GM13977 (cell line): ENCODE measurements at places on chromosomes 5 and 9.

GRCh38 chr9:25570802-25571201, 107.4 kb downstream of the TUSC1 start:
- no peak for DNase-seq

DNA sequence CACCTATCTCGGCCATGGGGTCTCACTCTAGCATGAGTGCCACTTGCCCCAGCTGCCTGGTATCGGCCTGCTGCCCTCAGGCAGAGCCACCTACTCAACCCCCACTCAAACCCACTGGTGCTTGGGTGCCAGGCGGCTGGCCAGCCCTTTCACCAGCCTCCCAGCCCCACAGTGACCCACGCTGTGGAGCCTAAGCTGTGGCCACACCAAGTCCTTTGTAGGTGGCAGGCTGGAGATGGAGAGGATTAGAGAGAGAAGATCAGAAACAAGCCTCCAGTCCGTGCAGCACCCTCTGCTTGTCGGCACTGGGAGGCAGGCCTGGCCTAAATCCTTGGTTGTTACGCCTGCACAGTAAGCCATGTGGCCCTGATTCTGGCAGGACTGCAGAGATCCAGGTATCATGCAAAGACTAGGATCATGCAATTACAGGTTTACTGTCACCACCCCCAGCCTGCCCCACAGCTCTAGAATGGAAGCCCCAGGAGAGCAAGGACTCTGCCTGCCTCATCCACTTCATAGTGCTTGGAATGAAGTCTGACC, 171.7 kb downstream of the COL23A1 start:
- DNase-seq, result no peak

GRCh38 chr5:95808013-95808685, 14.4 kb downstream of the GLRX start:
- DNase-seq, result no peak

GRCh38 chr5:146185161-146185560, 2.7 kb upstream of the LARS1 start:
- no peak for DNase-seq

DNA sequence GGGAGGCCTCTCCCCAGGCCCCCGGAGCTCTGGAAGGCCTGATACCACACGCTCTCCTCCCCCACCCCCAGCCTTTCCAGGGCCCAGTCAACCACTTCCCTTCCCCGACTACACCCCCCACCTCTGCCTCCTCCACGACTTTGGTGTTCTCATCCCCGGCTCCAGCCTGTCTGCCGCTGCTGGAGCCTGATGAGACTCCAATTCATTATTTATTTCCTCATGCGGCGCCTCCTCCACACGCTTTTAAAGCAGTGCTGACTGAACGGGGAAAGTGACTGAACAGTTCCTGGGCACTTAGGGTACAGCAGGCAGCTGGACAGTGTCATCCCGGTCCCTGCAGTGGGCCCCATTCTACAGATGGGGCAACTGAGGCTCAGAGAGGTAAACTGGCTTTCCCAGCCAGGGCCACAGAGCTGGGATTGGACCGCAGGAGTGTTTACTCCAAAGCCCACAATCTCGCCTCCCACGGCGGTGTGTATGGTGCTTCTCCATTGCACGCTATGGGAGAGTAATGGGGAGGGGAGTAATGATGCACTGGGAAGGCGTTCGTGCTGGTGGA, 15.9 kb upstream of the RPL26L1 start:
- DNase-seq, result no peak

GRCh38 chr5:37882636-37883035, 42.8 kb upstream of the GDNF start:
- no peak for DNase-seq

GRCh38 chr9:35908504-35909125, 675 bp upstream of the SPAAR start:
- no peak for DNase-seq

GRCh38 chr5:91132550-91132949, 250.6 kb downstream of the ARRDC3 start:
- no peak for DNase-seq

DNA sequence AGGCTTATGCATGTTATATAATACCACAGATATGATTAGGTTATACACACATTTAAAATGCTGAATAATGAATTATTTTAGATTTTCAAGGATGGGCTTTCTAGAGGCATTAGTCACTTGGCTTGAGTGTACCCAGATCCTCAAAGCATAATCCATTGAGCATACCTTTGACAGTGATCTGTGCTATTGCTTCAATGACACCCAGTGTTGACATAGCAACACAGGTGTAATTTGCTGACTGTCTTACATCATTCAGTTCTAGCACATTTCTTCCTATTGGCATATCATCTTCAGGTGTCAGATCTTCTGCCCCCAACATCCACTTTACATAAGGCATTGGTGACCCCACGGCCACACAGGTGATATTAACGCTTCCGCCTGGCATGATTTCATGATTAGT, 721.5 kb upstream of the DMAC1 start:
- no peak for DNase-seq

- no peak for DNase-seq
Measured at GRCh38 chr9:78543353-78543752, 246.4 kb downstream of the PSAT1 start.

DNA sequence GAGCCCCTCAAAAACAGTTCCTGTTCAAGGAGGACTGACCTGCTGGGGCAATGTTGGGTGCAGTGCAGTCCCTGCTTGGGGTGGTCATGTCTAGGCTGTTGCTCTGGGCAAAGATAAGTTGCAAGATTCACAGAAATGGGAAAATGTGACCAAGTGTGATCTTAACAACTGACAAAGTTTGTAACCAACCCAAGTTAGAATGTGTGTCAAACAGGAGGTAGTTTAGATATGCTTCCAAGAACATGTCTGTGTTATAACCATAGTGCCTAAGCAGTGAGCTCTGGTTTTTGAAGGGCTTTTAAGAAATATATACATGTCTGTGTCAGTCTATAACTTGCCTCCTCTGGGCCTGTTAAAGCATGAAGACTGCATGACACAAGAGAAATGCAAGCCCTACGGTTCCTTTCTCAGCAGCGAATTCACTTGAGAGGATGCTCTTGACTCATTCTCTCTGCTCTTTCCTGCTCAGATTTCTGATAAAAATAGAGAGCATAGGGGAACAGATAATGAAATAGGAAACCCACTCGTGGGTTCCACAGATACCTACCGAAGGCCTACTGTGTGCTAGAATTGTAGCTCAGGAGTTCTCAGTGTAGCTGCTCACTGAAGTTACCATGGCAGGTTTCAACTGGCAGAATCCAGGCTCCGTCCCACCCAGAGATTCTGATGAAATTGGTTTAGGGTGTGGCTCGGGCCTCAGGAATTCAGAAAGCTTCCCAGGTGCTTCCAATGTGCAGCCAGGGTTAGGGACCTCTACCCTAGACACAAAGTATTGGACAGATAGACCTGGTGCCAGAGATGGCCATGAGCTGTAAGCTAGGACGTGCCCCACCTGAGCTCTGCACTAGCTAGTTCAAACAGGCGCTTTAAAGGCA, 52.4 kb downstream of the ARHGEF37 start:
- DNase-seq, result no peak
